CMK (cell line): ENCODE measurements at places on chromosomes 2 and 18.
A peak's percentile ranks its signal among the peaks of the same experiment; 100 is the strongest.

GRCh38 chr2:239958473-239958765, 66.7 kb downstream of the NDUFA10 start:
- no peak for DNase-seq

DNA sequence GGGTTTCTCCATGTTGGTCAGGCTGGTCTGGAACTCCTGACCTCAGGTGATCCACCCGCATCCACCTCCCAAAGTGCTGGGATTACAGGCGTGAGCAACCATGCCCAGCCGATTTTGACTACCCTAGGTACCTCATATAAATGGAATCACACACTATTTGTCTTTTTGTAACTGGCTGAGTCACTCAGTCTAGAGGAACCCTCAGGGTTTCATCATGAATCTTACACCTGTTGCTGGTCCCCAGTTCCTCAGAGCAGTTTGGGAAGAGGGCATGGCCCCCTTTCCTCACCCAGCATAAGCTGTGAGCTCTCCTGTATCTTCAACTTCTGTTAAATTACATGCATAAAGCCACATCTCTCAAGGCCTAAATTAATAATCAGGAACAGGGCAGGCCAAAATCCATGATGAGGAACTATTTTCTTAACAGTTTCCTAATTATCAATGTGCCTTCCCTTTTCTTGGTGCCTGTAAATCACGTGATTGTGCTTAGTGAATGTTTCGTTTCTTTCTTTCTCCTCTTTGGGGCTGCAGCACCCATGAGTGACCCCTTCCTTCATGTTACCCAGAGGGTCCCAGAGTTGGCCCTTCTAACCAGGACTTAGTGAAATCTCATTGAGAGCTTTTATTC, 20.9 kb downstream of the DYSF start:
- DNase-seq = no peak

DNA sequence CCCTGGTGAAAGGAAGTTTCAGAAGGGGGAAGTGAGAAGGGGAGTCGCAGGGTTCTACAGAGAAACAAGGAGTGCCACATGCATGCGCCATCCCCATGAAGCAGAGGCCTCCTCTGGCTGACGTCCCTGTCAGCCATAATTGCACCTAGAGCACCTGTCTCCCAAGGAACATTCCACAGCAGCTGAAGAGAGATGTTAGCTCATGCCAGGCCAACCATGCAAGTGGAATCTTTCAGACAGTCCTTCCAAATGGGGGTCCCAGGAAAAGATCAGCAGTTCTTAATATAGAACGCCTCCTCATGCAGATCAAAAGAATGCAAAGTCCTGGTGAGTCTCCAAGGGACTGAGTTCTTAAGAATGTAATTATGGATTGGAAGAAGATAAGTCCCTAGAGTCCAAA, 29.6 kb downstream of the MRO start:
- DNase-seq = no peak

DNA sequence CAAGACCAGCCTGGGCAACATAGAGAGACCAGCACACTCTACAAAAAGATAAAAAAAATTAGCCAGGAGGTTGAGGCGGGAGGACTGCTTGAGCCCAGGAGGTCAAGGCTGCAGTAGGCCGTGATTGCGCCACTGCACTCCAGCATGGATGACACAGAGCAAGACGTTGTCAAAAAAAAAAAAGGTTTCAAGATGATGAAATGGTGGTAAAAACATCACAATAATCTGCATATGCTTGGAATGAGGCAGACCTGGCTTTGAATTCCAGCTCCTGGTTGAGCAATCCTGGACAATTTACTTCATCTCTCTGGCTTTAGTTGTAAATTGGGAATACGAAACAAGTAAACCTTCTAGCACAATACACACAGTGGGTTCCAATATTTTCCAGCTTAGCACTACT, 24.1 kb downstream of the USP40 start:
- DNase-seq = no peak

GRCh38 chr18:74500372-74500771, 4.2 kb downstream of the CNDP2 start:
- no peak for DNase-seq

DNA sequence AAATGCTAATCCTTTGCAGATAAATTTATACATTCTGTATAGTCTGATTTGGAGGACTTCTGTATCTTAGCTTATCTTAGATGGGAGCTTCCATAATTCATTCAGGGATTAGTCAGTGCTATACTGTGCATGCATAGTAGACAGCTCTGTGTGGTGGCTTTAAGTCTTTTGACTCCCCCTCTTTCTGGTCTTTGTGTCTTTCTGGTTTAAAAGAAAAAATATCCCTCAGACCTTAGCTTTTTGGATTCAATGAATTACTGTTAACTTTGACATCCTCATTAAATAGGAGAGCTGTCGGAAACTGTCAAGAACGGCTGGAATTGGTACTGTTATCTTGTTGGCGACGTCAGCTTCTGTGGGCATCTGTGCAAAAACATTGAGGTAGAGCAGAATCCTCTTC, 130.4 kb downstream of the SPTBN1 start:
- no peak for DNase-seq

DNA sequence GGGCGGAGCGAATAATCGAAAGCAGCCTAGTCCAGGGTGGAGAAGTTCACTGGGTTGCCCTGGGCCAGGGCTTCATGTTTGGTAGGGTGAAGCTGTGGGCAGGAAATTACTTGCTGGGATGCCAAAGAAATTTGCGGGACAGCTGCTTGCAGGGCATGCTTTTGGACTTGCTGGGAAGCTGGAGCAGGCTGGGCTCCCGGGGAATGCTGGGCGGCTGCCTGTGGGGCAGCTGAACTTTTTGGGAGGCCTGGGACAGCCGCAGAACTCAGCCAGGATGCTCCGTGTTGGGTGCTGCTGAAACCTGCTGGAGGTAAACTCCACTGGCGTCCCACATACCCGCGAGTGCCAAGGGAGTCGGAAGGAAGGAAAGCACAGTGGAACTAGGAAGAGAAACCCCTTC, 31.9 kb downstream of the ASB1 start:
- no peak for DNase-seq

DNA sequence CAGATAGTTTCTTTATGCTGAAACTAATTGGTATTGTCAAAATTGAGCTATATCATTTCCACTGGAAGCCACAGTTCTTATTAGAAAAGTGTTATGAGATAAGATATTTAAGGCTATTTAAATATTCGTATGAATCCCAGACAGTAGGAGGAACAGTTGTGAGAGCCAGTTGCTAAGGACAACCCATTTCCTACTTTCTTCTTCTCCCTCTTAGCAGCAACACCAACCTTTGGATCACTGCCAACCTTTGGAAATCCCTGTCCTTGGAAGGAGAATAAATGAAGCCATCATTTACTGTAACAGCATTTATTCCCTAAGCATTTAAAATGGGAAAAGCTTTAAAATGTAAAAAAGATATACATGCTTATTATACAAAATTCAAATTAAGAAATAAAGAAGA, 85.8 kb downstream of the PLCL1 start:
- no peak for DNase-seq

GRCh38 chr2:7444626-7445025, 527.4 kb downstream of the RNF144A start:
- no peak for DNase-seq

DNA sequence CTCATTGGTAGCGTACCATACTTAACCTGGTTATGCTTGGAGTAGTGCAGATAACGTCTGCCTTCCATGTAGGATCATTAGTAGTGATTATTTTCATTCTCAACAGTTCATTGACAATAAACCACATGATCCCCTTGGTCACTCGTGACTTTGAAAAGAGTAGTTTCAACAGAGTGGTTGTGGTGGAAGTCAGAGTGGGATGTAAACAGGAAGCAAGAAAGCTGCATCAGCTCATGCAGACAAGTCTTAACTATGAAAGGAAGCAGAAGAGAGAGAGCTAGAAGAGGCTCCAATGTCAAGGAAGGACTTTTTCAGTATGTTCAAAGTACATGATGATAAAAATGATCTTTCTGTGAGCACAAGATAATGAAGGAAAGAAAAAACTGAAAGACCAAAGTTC, 287.4 kb downstream of the MBD2 start:
- DNase-seq = no peak

- no peak for DNase-seq
Measured at GRCh38 chr2:235543128-235543750, 49.4 kb downstream of the AGAP1 start.

DNA sequence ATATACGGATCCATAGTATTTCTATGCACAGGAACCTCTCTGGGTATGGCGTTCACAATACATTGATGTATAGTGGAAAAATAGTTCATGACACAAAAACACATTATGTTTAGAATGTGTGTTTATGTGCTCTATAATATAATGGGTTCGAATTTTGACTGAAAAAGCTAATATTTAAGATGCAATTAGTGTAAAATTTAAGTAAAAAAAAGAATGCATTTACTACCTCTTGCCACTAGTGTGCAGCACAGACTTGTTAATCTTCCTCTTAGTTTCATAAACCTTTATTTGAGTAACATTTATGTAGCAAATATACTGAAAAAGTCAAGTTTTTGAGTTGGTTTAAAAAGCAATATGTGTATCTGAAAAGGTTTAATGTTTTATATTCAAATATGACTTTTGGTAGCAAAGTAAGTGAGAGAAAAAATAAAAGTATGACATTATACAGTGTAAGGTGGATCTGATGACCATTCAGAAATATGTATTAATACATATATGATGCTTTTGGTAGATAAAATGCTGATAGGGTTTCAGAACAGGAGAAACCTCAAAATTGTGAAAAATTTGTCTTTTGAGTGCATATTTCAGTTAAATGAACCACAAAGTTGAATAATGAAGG, 49.4 kb downstream of the CCDC102B start:
- DNase-seq = no peak

GRCh38 chr2:44836916-44837315, 104.6 kb upstream of the SIX3 start:
- DNase-seq = no peak

- DNase-seq = no peak
Measured at GRCh38 chr2:63975437-63976124, 43.6 kb downstream of the VPS54 start.

DNA sequence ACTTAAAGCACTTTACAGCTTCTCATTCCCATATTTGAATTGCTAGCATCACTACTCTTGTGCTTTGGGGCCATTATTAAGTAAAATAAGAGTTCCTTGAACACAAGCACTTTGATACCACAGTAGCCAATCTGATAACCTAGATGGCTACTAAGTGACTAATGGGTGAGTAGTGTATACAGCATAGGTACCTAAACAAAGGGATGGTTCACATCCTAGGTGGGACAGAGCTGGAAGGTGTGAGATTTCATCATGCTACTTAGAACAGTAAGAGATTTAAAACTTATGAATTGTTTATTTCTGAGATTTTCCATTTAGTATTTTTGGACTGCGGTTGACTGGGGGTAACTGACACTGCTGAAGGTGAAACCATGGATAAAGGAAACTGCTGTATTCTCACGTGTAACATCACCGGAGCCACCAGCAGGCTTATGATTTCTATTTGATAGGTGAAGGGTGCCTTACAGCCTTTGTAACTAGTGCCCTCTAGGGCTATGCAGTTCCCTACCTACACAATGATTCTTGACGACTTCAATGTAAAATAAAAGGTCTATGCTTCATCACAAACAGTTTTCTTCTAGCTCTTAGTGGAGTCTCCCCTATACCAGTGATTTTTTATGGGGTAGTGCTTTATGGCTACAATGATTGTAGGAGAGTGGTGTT, 22.1 kb upstream of the CRIM1 start:
- no peak for DNase-seq

DNA sequence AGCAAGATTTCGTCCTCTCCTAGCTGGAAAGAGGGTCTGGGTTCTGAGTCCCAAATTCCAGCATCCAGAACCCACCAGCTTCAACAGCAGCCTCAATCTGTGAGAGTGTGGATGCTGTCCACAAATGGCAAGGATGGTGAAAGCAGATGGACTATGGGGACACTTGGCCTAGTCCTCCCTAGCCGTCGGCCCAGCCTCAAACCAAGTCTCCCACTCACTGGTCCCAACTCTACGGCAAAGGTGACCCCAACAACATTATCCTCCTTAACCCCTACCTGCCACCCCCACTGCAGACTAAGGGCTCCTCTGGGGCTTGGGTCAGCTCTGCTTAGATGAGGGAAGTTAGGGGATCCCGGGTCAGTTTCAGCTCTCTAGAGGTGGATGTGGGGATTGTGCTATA, 57.3 kb downstream of the TNS1 start:
- no peak for DNase-seq

GRCh38 chr2:231614559-231615057, 21.9 kb downstream of the TEX44 start:
- DNase-seq = peak; percentile 61

DNA sequence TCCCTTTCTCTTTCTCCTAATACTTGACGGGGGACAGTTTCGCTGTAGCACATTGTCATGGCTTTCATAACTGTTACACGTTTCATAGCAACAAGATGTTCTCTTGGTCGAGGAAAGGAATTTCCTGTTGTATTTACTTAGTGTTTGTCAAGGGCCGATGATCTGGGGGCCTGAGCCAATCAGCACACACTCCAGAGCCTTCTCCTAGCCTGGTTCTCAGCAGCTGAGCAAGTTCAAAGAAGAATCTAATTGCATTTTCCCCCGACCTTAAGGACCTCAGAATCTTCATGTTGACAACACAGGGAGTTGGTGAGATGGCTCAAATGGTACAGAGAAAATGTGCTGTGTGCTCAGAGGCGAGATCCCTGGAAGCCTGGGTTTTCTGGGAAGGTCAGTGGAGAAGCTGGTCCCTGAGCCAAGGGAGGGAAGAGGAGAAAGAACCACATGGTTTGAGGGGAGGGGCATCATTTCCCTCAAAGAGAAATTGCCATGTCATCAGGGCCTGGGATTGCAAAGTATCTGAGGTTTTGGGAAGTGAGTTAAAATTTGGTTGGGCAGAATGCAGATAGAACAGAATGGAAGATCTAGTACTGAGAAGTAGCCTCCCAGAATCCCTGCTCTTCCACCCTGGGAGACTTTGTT, 76.9 kb upstream of the AGAP1 start:
- DNase-seq = no peak

- DNase-seq = no peak
Measured at GRCh38 chr2:239355724-239356123, 45.1 kb downstream of the HDAC4 start.

DNA sequence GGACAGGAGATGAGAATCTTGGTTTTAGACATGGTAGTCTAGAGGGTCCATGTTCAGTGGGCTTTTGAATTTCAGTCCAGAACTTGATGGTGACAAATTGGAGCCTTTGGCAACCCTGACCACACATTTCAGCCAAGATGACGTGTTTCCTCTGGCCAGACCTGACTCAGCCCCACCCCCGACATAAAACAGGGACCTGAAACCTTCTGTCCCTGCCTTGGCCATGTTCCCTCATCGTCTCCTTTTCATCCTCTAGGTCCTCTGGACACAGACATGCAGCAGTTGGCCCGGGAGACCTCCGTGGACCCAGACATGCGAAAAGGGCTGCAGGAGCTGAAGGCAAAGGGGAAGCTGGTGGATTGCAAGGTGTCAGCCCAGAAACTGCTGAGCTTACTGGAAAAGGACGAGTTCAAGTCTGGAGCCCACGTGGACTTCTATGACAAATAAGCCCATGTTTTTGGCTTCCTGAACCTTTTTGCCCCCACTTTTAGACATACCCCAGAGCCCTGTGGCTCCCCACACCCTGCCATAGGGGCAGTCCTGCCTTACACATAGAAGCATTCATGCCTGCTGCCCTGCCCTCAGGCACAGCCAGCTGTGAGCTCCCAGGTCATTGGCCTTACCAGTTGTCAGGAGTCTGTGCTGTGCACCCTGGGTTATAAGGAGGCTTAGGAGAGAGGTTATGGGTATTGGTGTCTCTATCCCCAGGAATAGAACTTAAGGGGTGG, 4.0 kb downstream of the SPR start:
- DNase-seq = no peak

GRCh38 chr2:71932037-71932779, 215.5 kb downstream of the CYP26B1 start:
- no peak for DNase-seq

- peak; percentile 98 for DNase-seq
Measured at GRCh38 chr2:3558205-3559014, at the start of gene RNASEH1. Gene RNASEH1, minus strand, starts transcription at chr2:3558333. Its CDS starts 73 bp downstream, at chr2:3558260.

- DNase-seq = no peak
Measured at GRCh38 chr2:105777506-105778055, 32.9 kb downstream of the NCK2 start.
